Neural progenitor cell (in vitro differentiated cells): ENCODE measurements at places on chromosomes 3 and 15.

- DNase-seq: no peak
Measured at GRCh38 chr3:21913791-21914190, 162.8 kb upstream of the ZNF385D start.

DNA sequence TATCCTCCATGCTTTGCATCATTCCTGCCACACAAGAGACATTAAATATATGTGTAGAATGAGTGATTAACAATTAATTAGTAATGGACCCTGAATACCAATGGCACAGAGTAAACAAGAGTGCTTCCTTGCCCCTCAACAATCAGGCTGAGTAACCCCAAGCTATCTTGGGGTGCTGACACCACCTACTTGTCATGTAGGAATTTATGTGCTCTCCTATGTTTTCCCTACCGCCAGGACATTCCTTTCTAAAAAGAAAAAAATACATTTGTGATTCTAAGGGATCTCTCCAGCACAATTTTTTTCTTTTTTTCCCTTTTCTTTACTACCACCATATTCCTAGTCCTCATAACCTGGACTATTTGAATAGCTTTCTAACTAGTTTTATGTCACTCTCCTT is 449.1 kb downstream of the MFSD1 start:
- no peak for DNase-seq

- no peak for DNase-seq
Measured at GRCh38 chr3:134376786-134377426, 2.7 kb upstream of the AMOTL2 start.

DNA sequence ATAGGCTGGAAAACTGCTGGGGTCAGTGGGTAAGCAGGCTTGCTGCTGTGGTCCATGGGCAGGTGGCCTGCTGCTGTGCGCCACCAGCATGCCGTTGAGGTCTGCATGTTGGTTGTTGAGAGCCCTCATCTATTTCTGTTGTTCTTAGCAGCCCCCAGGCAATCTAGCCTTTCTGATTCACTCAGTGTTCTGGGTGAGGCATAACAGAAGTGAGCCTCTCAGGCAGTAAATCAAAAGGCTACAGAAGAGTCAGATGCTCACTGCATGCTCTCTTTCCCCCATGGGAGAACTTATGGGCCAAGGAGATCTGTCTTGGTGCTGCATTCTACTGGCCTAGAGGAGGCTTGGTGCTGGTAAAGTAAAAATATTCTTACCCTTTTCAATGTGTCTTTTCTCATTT is 67.8 kb upstream of the ATP10A start:
- DNase-seq: no peak

DNA sequence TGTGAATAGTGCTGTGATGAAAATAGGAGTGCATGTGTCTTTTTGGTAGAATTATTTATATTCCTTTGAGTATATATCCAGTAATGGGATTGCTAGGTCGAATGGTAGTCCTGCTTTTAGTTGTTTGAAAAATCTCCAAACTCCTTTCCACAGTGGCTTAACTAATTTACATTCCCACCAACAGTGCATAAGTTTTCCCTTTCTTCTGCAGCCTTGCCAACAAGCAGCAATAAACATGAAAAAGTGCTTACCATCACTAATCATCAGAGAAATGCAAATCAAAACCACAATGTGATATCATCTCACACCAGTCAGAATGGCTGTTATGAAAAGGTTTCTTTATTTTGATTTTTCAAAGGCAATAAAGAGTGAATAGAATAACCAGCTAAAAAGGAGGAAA is 1105.9 kb downstream of the NAALADL2 start:
- no peak for DNase-seq

- DNase-seq: no peak
Measured at GRCh38 chr3:160040181-160040580, 51.5 kb downstream of the IL12A start.

- DNase-seq: no peak
Measured at GRCh38 chr3:79217096-79217495, 550.7 kb downstream of the ROBO1 start.

DNA sequence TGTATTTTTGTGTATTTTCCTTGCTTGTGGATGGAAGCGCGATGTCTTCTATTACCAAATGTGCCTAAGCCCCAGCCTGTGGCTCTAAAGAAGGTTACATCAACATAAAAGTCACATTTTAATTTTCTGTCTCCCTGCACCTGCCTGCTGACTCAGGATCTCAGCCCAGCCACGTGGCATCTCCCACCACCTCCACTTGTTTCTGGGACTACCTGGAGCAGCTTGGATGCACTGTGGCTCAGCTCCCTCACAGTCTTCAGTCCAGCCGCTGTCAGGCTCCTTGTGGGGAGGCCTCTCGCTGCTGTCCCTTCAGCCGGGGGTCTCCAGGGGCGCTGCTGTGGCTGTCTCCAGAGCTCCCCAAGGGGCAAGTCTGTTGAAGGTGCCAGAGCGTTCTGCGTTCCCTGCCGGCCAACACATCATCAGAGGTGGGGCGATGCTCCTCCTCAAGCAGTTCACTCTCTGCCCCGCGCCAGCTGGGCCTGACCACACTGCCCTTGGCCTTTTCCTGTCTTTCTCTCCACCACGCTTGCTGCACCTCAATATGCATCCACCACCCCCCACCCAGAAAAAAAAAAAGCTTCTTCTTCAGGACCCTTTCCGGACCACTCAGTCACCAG is 47.7 kb upstream of the BDH1 start:
- no peak for DNase-seq
